SK-N-SH (cell line): ENCODE measurements at places on chromosomes 7 and 10.
A peak's percentile ranks its signal among the peaks of the same experiment; 100 is the strongest.

- DNase-seq, result no peak
Measured at GRCh38 chr10:111316722-111317212, 239.9 kb downstream of the ADRA2A start.

- DNase-seq, result no peak
Measured at GRCh38 chr7:4406288-4407058, 275.6 kb upstream of the FOXK1 start.

- no peak for DNase-seq
Measured at GRCh38 chr10:21265622-21266021, 259.9 kb downstream of the SKIDA1 start.

DNA sequence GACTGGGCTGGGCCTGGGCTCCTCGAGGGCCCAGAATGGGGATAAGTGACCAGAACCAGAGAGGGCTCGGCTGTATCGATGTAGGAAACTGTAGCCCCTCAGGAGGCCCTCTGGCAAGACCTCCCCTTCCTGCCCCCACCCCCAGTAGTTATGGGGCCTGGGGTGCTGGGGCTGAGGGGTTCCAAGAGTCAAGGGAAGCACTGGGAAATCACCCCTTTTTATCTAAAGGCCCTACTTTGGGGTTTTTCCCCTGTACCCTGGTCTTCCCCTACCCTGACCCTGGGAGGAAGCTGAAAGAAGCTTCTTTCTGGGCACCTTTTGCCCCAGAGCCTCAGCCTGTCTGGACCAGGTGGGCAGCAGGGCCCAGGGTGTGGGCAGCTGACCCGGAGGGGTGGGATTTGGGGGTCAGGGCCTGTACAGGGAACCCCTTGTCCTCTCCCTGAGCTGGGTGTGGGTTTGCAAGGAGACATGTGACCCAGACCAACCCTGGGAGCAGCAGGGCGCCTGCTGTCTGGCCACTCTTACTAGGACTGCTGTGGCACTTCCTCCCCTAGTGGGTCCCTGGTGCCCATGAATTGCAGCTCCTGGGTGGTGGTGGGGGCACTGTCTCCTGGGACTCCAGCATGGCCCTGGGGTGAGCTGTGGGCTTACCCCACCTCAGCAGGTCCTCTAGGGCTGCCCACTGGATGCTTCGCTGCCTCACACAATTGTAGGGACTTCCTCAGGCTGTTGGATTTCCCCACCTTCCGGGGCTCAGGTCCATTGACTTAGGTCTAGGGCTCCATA is 1.5 kb downstream of the IRF5 start:
- DNase-seq, result peak; percentile 35

DNA sequence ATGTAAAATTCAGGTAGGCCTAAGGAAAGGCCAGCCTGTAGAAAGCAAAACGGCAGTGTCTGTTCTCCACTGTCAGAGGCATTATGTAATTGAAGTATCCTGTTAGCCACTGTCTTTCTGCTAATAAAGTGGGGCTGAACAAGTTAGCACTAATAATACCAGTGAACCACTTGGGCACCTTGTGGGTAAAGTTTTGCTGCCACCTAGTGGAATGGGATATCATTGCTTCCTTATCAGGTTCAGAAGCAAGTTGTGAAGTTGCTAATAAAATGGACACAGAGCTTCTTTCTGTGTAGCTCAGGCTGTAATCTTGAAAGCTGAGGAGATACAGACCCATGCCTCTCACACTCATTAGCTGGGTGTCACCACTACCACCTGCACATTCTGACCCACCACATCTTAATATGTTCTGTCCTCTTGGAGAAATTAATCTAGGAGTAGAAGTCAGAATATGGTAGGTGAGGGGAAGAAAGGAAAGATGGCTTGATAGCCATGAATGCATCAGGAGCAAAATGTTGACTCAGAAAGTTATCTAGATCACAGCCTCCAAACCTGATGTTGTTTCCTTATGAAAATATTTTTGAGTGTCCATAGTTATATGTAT is 175.1 kb downstream of the SEPTIN7 start:
- peak; percentile 72 for DNase-seq

DNA sequence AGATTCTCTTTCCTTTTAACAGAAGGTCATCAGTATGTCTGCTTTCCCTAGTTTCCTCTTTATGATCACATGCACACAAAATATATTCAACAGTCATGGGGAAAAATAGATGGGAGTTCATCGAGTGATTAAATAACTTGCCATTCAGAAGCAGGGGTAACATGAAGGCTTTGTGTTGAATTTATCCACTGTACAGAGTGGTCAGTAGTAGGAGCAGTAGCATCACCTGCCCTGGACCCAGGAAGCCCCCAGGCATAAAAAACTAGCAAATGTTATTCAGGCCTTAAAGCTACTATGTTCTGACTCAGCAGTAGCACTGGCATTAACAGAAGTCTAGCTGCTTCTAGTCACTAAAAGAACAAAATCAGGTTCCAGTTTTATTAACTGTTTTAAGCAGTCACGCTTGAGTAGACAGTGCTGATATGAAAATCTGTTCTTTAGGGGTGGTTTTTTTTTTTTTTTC is 31.4 kb upstream of the FAM133B start:
- no peak for DNase-seq

GRCh38 chr10:11397980-11398580 is 213.4 kb downstream of the USP6NL start:
- no peak for DNase-seq

DNA sequence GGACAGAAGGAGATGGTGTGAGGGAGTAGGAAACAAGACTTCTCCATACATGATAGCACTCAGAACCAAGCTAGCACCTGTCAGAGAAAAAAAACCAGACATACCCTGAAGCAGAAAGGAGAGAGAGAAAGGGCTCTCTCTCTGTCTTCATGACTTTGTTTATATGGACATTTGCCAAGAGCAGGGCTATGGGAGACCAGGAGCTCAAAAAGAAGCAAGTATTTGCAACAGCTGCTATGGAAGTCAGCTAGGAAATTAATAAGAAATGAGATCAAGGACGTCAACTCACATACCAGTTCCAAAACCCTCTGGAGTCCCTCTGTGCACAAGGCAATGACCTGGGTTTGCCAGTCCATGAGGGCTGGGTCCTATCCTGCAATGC is 111.6 kb downstream of the SGMS1 start:
- no peak for DNase-seq

DNA sequence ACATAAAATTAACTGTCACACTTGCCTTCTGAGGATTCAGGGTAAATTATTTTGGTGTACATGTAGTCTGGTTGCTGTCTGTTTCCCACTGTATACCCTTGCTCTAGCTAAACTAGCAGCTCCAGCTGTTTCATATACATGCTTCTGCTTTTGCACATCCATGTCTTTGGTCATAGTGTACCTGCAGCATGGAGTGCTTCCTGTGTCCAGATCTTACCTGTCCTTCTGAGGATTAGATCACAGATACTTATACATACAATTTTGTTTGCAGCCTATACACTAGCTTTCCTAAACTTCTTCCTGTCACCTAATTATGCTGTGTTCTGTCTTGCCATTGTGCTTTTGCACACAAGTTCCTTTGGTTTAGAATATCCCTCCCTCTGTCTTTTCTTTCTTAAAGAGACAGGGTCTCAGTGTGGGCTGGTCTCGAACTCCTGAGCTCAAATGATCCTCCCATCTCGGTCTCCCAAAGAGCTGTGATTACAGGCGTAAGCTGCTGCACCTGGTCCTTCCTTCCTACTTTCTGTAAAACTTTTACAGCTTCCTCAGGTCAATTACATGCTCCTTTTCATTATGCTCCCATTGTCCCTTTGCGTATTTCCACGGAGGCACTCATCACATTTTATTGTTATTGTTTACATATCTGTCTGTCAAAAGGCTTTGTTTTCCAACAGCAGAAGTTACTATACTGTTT is 33.8 kb downstream of the TPST1 start:
- DNase-seq, result no peak

DNA sequence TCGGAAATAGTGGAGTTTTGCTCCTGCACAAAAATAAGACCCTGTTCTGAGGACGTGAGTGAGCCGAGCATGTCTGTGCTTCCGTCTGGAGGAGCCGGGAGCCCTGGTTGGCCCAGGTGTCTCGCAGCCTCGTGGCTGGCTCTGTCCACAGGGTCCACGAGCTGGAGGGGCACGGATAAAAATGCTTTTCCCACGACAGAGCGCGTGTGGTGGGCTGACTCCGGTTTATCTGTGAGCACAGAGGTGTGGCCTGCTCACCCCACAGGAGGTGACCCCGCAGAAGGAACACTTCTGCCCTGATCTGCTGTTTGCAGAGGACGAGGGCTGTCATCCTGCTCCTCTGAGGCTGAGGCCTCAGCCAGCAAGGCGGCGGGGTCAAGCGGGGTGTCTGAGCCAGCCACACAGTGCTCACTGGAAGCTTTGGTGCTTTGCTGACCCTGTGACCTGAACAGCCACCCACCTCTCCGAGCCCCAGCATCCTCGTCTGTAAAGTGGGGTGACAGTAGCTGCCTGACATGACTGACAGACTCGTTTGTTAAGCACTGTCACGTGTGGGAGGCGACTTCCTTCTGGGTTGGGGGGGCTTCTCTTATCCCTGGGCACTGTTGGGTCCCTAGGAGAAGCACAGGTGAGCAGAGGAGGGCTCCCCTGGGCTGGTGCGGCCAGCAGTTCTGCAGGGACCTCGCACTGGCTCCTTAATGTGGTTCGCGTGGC is 162.5 kb downstream of the DNAJB6 start:
- DNase-seq, result no peak

GRCh38 chr7:129368389-129368986 is 65.7 kb upstream of the STRIP2 start:
- no peak for DNase-seq

GRCh38 chr10:10353326-10353868 is 664.3 kb upstream of the CELF2 start:
- no peak for DNase-seq

- DNase-seq, result no peak
Measured at GRCh38 chr10:127812041-127812440, 75.1 kb downstream of the FOXI2 start.

DNA sequence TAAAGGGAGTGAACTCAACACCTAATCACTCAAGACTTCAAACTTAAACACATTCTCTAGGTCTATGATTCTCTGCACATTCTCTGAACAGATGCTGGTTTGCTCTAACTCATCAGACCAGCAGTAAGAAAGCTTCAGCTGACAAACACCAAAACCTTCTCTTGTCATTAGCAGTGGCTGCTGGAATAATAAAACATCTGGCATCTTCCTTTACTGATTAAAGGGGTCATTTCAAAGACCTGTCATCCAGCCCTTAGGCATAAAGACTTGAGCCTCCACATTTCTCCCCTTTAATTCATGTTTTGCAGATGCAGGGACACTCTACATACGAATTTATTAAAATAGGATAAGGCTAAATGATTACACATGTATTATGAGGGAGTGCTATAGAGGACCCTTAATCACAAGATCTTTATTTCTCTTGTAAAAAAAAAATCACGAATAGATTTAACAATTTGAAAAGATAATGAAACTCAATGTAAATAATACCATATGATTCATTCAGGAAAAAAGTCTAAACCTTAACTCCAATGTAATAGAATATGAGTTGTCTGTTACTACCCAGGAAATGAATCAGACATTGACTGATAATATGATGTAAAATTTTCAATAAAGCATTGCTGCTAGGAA is 152.4 kb upstream of the GNAI1 start:
- DNase-seq, result peak; percentile 78

GRCh38 chr10:59814878-59815277 is 61.6 kb upstream of the MRLN start:
- DNase-seq, result no peak

DNA sequence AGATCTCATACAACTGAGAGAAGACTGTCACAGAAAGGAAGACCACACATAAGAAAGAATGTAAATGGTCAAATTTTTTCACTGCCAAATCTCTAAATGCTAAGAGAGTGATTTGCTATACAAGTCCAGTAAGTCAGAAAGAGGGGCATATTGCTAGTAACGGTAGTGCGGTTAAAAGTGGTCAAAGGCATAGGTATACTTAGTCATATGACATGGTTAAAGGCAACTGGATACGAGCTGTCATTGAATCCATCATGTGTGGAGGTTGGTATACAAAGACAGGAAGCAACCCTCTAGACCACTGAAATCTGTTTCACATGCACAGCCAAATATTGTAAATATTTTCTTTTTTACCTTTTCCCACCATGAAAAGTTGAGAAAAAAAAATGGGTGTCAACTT is 4.8 kb downstream of the INHBA start:
- DNase-seq, result no peak

- DNase-seq, result no peak
Measured at GRCh38 chr7:74262639-74263398, 8.6 kb upstream of the RFC2 start.

DNA sequence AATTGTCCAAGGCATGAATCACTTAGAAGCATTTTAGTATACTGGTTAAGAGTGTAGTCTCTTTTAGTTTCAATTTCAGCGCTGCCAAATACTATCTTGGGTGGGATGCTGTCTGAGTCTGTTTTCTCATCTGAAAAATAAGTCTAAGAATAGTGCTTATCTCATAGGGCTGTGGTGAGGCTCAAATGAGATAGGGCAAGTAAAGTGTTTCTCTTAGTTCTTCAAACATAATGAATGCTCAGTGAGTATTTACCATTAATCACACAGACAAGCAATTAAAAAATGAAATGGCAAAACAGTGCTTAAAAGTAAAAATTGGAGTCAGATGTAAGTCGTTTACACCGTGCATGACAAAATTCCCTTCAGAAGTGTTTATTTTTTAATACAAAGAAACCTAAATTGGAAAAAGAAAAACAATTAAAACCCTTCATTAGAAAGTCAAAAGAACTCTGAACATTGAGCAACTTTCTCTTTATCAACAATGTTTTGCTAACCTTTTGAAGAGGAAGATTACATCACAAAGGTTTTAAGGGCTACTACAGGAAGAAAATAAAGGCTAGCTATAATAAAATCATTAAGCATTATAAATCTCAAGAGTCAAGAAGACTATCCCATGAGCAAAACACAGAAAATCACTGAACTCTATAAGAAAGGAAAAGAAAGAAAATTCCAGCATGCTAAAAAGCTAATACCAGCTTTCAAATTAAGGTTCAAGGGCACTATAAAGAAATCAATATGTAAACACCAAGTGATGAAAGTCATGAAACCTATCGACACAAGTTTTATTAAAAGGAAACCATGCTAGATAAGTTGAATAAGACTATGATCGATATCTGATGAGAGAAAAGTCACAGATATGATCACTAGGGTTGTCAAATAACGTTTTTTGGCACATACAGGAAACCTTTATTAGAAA is 45.6 kb upstream of the C1GALT1 start:
- no peak for DNase-seq

- no peak for DNase-seq
Measured at GRCh38 chr7:145064114-145064513, 228.3 kb upstream of the TPK1 start.

GRCh38 chr10:124709861-124710260 is 34.3 kb downstream of the FAM53B start:
- no peak for DNase-seq

DNA sequence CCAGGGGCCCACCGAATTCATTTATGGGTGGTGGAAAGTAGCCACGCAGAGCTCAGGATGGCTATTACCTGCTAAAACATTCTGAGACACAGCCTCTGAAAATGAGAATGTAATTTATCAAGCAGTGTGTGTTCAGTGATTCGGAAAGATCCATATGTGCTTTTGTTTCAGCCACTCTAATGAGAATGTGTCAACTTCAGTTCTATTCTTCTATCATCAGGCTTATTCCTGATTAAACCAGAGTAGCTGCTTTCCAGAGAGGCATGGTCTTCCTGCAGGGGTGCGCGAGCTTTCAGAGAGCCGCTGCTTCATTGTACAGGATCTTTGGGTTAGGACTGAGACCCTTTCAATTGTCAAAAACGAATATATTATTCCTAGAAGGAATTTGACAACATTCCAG is 167.6 kb downstream of the OTUD1 start:
- DNase-seq, result no peak

GRCh38 chr10:121598263-121599249 is at the start of gene FGFR2:
FGFR2 (minus strand) TSS chr10:121598444; CDS start chr10:121593817, 4,627 bp downstream.
- DNase-seq, result peak; percentile 98

GRCh38 chr7:93958651-93959050 is 37.1 kb downstream of the GNG11 start:
- no peak for DNase-seq

- DNase-seq, result no peak
Measured at GRCh38 chr7:129146237-129146979, 1.9 kb downstream of the TSPAN33 start.
